Ovary (tissue), 10 donors: ENCODE measurements at places on chromosomes 6 and 20. TPM values are rescaled to one million over a fixed set of nuclear protein-coding genes. Genes with fewer than 3 reads are reported as not detected.

Gene IPCEF1
- total RNA-seq, result 2.9 TPM

Gene FAM110A
- 2.6 TPM for total RNA-seq

DNA sequence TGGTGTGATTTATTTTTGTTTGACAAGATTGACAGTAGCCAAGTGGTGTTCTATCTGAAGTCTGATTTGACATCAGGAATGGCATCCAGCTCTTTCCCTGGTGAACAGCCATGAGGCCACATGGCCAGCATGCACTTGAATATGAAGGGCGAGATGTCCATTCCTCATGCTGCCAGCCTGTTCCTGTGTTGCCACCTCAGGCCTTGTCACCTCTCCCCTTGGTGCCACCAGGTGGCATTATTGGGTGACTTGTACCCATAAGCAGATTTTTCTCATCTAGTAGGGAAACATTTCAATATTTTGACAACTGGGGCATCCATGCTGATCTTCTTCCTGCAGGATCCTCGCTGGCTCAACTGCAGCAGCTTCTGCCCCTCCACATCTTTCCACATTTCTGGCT lies 199.1 kb downstream of the ERMARD start:
- no peak for DNase-seq

DNA sequence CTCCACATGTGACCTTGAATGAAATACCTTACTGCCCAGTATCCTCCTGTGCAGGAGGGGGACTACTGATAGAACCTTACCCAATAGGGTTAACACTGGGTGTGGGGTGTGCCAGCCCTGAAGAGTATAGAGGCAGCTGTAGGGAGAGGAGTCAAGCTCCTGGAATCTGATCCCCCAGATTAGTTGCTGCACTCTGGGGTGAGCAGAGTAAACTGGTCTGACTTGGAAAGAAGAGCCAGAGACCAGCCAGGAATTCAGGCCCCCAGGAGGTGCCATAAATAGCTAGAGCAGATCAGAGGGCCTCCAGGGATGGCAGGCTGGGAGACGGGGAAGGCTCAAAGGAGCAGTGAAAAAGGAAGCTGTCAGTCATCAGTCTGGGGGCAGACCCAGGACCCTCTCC lies 3.5 kb upstream of the APOBEC2 start:
- DNase-seq, result no peak

DNA sequence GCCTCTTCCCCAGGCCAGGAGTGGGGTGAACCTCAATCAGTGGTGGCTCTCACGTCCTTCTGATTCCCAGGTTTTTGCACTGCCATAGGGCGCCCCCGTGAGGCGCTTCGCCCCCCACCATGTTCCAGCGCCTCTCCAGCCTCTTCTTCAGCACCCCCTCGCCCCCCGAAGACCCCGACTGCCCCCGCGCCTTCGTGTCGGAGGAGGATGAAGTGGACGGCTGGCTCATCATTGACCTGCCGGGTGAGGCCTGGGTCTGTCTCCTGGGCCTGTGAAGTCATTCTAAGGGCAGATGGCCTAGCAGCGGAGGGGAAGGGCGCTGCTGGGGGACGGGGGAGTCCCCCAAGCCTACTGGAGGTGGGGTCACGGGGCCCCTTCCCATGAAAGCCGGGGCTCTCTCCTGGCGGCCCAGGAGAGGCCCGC lies 4.5 kb downstream of the TP53INP2 start:
- peak; percentile 80 for DNase-seq

GRCh38 chr6:138912308-138912707 lies 75.7 kb downstream of the REPS1 start:
- DNase-seq, result no peak

- no peak for DNase-seq
These were observed 21.4 kb downstream of the TTBK1 start for GRCh38 chr6:43264599-43265145.
